T follicular helper cell (primary cell): ENCODE measurements at places on chromosomes 7 and 10.

GRCh38 chr10:61169294-61169693, 225.3 kb upstream of the RHOBTB1 start:
- DNase-seq: no peak

DNA sequence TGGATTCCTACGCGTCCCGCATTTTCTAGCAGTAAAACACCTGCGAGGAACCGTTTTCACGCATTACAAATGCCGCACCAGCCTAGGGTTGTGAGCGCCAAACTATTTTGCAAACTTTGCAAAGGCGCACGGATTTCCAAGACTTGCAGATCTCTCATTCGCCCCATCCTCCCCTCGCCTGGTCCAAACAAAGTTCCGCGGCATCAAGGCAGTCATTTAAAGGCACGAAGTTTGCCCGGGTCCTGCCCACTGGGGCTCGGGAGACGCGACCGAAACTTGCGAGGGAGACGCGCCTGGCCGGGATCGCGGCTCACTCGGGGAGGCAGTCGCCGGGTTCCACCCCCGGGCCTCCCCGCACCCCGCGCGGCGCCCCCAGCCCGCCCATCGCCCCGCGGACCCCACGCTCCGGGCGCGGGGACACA, 613 bp downstream of the USP6NL start:
- DNase-seq: peak; percentile 4

- no peak for DNase-seq
Measured at GRCh38 chr7:44432381-44432977, 58.0 kb downstream of the NUDCD3 start.

DNA sequence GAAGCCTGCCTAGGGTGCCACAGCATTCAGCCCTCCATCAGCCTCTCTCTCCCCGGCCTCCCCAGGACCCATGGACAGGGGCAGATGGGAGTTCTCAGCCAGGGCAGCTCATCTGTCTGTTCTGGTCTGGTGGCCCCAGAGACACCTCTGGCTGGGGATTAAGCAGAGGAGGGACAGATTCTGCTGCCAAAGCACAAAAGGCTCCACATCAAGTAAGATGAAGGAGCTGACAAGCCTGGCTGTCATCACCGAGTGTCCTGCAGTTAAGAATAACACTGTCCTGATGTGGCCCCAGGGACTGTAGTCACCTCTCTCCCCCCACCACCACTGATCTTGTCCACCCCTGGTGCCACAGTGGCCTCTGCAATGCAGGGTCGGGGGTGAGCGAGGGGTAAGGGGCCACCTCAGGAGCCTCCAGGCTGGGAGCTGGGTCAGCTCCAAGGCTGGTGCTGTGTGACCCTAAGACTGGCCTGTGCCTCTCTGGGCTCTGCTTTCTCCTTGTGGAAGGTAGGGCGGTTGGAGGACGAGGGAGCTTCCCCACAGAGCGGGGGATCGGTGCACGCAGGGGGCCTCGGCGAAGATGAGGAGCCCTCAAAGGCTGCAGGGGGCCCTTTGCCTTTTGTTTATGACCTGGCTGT, 18.7 kb downstream of the C10orf105 start:
- no peak for DNase-seq

DNA sequence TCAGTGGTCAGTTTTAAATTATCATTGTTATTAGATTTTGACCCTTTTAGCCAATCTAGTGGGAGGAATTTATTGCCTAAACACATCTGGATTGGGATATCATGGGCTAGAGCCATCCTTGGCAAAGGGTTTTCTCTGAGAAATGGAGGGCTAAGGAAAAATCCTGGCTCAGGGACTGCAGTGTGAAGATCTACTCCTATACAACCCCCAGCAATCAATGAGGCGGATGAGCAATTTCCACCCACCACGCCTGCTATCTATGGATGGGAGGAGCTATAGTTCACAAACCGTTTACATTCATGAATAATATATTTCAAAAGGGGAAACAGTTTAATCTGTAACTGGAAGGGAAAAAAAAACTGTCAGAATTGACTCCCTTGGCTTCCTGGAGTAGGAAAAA, 2.7 kb downstream of the CAV1 start:
- DNase-seq: no peak

DNA sequence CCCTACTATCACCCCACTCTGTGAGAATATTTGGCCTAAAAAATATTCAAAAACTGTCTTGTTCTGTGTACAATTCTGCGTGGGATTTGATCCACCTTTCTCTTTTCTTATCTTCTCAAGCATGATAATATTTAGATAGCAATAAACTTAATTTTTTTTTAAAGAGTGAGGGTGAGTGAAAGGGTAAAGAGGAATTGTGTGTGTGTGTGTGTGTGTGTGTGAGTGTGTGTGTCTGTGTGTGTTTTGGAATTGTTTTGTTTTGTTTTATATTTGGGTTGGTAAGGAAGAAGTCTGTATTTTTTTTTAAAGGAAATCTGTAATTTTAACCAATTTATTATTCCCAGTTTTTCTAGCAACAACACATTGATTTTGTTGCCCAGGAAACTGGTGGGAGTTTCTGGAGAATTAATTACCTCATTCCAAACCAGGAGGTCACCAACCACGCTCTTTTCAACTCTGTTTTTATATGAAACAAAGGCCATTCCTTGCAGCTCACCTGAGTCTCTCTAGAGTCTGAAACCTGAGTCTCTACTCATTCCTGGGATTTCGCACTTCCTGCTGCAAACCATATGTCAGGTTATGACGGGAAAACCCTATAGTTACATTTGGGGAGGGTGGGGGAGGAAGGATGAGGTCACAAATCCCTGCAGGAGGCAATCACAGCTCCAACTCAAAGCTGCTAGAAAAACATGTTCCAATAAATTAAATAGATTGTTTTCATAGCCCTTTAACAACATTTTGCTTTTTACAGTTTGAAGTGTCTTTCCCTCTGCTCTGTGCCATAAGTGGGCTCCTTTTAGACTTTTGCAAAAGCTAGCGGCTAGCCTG, 38.1 kb upstream of the XPNPEP1 start:
- no peak for DNase-seq

DNA sequence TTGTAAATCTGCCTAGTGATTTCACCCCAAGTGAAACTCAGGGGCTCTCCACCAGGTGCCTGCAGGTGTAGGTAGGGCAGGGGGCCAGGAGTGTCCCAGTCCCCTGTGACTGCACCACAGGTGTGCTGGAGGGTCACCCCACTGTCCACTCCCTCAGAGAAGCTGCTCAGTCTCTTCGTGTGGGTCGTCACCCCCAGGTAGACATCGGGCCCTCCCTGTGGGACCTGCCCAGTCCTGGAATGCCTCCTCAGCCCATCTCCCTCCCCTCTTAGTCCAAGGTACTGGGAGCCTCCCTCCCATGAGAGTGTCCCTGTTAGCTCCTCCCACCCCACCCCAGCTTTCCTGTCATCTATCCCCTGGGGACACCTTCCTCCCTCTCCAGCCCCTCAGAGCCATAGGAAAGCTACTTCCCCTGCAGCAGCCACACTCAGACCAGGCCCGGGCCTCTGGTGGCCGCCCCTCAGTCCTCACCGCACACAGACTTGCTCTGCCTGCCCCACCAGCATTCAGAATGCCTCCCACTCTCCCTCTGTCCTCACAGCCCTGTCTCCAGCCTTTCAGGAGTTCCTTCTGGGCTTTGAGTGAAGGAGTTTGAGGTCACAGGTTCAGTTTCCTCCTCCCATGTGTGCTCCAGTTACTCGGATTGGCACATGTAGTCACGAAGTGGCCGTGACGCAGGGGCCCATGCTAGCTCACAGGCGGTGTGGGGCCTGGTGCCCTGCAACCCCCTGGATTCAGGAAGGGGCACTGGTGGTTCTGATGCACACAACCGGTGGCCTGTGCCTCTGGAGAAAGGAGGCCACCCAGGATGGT, 5.1 kb downstream of the ALOX5 start:
- no peak for DNase-seq

GRCh38 chr10:124058346-124059003, 34.9 kb downstream of the CHST15 start:
- DNase-seq: no peak
